Activated T-cell treated with anti-CD3 and anti-CD28 coated beads, Interleukin-2, amount 50 U/mL, for 1 hour (primary cell): ENCODE measurements at places on chromosomes 2 and 18.

DNA sequence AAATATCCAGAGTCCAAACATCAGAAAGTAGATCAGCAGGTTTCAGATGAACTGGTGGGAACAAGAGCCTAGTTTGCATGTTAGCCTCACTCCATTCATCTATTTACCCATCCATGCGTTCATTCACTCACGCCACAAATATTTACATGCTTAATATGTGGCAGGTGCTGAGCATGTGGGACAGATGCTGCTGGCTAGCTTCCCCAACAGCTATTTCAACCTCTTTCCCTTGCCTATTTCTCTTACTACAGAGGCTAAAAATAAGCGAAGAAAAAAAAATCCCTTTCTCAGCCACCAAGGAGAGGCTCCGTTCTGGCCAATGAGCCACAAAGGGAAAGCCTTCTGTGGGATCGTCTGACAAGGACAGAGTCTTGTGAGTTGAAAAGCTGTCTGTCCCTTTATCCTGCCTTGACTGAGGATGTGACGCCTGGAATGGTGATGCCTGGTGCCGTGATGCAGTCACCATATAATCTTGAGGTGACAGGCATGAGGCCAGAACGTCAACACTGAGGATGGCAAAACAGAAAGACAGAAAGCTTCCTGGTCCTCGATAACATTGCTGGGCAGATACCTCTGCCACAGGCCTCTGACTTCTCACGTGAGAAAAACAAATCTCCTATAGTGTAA lies 78.2 kb downstream of the KCTD1 start:
- DNase-seq = no peak

- no peak for DNase-seq
Measured at GRCh38 chr2:158637357-158637756, 157.8 kb upstream of the DAPL1 start.

DNA sequence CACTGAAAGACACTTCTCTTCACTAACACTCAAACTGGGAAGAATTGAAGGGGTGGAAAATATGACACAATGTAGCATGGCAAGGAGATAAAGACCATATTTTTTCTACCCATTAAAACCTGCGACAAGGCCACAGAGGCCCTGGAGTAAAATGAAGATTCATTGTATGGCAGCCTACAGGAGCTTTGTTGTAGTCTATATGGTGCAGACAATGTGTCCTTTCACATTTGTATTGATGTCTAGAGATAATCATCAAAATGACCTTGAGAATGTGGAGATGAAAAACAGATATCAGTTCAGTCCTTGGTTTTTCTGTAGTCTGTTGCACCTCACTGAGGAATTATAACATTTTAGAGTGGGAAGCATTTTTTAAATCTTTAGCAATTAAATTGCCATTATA lies 80.1 kb downstream of the CSRNP3 start:
- no peak for DNase-seq

- DNase-seq = no peak
Measured at GRCh38 chr2:15506229-15506819, 54.8 kb downstream of the NBAS start.

DNA sequence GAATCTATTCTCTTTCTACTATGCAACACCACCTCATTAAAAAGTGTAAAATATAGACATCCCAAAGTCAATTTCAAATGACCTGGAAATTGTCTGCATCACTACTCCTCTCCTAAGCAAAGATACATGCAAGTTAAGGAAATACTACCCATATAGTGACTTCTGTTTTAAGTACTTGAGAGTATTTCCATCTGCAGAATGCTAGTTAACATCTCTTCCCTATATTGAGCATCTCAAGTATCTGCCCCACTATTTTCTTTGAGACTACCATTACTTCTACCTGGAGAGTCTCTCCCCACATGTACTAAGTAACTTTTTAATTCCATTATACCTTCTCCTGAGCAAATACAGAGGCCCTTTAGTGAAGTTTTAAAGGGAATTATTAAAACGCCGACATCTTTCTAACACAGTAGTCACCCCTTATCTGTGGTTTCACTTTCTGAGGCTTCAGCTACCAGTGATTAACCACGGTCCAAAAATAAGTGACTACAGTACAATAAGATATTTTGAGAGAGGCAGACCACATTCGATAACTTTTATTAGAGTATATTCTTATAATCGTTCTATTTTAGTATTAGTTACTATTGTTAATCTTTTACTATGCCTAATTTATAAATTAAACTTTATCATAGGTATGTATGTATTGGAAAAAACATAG lies 21.8 kb downstream of the CWC22 start:
- no peak for DNase-seq
